ENCODE measurements at places on chromosomes 1 and 21.

DNA sequence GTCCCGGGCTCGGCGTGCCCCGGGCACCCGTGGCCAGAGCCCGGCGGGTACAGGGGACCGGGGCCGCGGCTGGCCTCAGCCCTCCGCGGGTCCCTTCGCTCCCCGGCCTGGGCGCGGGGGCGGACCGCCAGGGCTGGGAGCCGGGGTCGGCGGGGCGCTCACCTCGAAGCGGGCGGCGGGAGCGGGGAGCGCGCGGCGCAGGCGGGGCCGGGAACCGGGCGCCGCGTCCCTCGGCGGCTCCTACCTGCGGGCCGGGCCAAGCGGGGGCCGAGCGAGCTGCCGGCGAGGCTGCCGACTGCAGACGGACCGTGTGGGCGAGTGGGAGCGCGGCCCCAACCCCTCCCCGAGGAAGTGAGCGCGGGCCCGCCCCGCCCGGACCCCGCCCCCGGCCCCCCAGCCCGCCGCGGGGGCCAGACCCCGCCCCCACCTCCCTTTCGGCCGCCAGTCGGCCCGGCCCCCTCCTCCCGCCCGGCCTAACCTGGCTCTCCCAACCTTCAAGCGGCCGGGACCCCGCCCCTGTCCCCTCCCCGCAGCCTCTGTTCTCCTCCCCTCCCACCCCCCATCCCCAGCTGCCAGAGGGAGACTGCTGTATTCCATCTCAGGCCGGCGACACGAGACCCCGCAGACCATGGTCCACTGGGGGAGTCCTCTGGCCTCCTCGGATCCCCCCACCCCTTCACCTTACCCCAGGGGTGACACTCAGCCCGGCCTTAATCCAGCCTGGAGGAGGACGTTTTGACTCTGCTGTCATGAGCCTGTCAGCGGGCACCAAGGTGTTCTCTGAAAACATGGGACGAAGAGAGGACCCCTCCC lies at the start of gene FHL3:
FHL3 (minus strand) TSS at position 320 of the 813 bp plus-strand sequence. CDS start 6,102 bp downstream, outside the sequence.
- peak; percentile 49 for ATAC-seq

GRCh38 chr1:204376465-204376864 lies 16.7 kb upstream of the PLEKHA6 start:
- no peak for ATAC-seq

DNA sequence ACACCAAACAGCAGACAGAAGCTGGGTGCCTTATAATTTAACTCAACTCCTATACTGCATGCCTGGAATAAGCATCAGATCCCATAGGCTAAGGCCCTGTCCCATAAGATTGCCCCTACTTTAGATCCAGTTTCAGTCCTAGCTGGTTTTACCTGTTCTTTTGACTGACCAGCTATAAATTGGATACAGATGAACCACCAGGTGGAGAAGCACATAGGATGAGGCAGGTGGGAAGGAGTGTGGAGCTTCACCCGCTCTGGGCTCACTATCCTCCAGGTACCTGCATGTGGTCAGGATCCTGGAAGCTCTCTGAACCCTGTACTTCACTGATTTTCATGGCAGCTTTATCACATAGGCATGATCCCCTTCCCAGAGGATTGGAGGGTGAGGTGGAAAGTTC lies 51.3 kb downstream of the MAST2 start:
- no peak for ATAC-seq

GRCh38 chr1:39094685-39095084 lies 68.5 kb downstream of the NDUFS5 start:
- ATAC-seq, result no peak

DNA sequence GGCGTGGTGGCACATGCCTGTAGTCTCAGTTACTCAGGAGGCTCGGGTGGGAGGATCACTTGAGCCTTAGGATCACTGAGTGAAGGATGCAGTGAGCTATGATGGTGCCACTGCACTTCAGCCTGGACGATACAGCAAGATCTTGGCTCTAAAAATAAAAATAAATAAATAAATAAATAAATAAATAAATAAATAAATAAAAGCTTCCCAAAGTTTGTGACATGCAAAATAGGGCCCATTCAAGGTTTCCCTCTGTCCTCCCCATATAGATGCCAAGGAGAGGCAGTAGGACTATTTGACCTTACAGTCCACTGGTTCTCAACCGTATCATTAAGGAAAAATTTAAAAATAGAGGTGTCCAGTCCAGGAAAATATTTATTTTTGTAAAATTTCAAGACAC lies 41.2 kb downstream of the ZBTB8OS start:
- ATAC-seq, result no peak

GRCh38 chr1:166200743-166201142 lies 33.9 kb upstream of the FAM78B start:
- ATAC-seq, result no peak

All from esophagus mucosa (tissue), 1 donor.